ENCODE measurements at places on chromosomes 6 and 20.
A peak's percentile ranks its signal among the peaks of the same experiment; 100 is the strongest.

DNA sequence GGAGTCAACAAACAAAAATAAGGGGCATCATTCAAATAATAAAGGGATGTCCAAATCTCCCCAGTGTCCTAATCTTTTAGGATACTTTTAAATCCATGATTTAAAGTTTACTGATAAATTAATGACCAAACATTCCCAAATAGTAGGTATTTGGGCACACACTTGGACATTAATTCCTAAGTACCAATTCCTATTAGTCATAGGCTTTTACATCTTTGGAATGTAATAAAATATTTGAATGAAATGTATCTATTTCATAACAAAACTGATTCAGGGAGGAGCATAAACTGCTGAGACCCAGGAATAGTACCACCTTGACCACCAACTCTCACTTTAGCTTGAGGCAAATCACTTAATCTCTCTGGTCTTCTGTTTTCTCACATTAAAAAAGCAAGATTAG is 44.3 kb downstream of the VGLL2 start:
- no peak for DNase-seq

- DNase-seq = no peak
Observed at GRCh38 chr20:59945175-59945574, 5.0 kb downstream of the FAM217B start.

- DNase-seq = no peak
Observed at GRCh38 chr6:76682842-76683241, 610.4 kb upstream of the IMPG1 start.

GRCh38 chr6:84623956-84624680 is 140.3 kb downstream of the TBX18 start:
- no peak for DNase-seq

DNA sequence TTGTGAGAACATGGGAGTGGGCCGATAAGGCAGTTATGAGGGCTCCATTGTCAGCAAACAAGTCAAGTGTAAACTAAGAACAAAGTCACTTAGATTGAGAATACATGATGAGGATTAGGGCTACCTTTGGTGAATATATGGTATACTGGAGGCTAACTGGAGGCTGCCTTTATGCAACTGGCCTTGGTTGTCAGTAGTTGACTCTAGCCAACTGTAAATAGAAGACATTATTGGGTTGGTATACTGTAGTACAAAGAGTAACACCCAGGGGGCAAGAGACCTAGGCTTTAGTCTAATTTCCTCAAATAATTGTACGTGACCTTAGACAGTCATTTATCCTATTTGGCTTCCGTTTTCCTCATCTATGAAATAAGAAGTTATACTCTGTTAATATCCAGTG is 235.2 kb downstream of the ARID1B start:
- DNase-seq = no peak

GRCh38 chr20:63696628-63697356 is at the start of gene TNFRSF6B:
Gene TNFRSF6B (plus strand): TSS chr20:63696652. CDS start chr20:63696768, 116 bp downstream.
- no peak for DNase-seq

GRCh38 chr6:145349950-145350510 is 385.3 kb downstream of the EPM2A start:
- DNase-seq = no peak

DNA sequence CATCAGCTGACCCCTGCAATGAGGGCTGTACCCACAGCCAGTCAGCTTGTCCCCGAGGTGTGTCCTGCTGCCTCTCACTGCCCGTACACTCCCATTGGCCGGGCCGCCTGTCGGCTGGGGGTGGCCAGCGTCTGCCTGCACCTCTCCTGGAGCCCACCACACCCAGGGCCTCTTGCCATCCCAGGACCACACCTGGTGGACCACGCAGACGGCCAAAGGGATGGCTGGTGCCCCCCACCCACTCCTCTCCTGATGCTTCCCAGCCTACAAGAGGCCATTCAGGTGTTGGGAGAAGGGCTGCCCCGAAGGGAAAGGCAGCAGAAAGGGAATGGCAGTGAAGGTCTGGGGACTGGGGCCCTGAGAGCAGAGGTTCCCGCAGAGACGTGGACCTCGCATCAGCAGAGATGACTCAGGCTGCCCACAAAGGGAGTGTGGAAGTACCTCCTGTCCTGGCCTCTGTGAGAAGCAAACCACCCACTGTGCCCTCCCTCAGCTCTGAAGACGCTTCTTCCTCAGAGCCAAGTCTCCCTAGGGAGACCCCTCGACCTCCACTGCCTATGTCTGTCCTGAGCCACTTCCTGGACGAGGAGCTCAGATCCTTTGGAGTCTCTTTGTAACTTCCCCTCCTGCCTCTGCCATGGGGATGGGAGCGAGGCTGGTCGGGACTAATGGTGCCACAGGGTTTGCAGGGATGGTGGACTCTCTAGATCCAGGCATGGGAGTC is 60.9 kb downstream of the PYGB start:
- DNase-seq = no peak

DNA sequence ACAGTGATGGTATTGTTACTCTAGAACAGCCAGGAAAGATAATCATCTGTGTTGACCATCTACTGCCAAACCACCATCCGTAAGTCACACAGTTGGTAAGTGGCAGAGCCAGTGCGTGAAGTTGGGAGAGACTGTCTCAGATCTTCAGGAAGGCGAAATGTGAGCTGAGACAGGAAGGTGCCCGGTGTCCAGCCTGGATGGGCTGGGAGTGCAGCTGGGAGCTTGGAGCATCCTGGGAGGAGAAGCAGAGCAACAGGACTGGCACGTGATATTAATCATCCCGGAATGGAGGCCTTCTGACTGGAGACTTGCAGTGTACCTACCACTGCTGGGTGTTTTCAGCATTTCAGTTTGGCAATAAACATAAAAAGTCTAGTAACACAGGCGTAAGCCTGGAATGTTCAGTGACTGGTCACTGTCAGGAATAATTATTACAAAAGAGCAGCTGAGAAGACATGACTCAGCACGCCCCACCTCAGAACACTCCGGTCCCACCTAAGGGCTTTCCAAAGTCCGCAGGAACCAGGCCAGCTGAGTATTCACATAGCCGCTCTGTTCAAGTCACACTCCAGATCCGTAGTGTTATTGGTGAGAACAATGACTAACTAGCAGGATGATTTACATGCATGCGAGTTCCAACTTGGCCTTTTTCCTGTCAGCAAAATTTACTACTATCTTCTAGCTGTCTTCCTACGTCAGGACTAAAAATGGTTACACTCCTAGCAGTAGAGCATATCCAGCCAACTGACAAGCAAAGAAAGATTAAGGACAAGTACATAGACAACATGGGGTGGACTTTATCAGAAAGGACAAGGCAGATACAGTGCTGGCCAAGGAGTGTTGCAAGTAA is 45.1 kb upstream of the PNRC1 start:
- no peak for DNase-seq

DNA sequence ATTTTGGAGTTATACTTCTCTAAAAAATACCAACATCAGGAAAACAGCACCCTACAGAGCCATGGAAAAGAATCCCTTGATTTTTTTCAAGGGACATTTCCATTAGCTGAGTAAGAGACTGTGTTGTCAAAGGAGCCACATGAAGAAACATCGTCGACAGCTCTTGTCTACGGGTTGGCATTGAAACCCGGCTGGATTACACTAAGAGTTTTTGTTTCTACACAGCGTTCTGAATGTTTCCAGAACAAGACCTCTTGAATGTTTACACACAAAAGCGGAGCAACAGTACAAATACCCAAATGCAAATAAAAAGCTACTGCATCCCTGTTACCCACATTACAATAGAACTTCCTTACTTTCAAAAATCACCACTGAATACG is 2.4 kb upstream of the MYLK4 start:
- DNase-seq = no peak

GRCh38 chr6:72890671-72891070 is 268.8 kb downstream of the KCNQ5 start:
- DNase-seq = no peak

- DNase-seq = no peak
Observed at GRCh38 chr6:45718871-45719270, 296.8 kb downstream of the CLIC5 start.

- no peak for DNase-seq
Observed at GRCh38 chr6:50141100-50141499, 91.4 kb upstream of the DEFB112 start.

DNA sequence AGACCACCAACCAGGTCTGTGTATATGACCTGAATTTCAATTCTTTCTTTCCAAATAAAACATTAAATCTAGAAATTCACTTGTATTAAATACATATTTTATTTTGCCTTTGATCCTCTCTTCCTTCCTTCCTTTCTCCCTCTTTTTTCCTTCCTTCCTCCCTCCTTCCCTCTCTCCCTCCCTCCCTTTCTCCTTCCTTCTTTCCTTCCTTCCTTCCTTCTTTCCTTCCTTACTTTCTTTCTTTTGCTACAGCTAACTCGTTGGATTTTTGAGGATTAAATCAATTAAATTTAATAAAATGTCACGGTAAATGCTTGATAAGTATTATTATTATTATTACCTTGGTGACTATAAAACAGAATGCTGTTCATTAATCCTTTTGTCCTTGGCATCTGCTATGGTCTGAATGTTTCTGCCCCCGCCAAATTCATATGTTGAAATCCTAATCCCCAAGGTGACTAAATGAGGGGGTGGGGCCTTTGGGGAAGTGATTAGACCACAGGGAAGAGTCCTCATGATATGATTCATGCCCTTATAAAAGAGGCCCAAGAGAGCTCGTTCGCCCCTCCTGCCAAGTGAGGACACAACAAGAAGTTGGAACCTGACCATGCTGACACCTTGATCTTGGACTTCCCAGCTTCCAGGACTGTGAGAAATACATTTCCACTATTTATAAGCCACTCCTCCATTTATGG is 67.6 kb upstream of the BTBD3 start:
- DNase-seq = no peak

DNA sequence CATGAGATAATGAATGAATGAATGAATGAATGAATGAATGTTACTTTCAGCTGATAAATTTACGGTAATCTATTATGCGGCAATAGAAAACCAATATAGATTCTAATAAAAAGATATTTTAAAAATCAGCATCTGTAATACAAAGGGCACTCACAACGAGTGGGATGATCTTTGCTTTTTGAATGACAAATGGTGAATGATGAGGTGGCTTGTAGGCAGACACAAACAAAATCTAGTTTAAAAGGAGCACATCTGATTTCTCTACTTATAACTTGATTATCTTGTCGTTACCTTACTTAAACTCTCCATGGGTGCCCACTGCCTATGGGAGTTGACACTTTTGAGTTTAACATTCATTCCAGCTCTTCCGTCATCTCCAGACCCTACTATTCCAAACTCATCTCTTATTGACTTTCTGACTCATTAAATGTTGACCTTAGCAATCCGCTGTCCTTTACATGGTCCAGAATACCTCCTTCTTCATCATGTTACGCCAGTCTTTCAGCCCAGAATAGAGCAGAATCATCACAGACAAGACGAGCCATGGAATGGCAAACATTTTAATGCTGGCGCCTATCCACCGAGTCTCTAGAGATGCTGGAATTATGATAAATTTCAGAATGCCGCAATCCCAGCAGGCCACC is 41.3 kb downstream of the NHLRC1 start:
- DNase-seq = no peak

GRCh38 chr6:72626126-72626525 is 4.3 kb downstream of the KCNQ5 start:
- no peak for DNase-seq

GRCh38 chr6:122709922-122710512 is 69.5 kb upstream of the FABP7 start:
- DNase-seq = peak; percentile 21

- no peak for DNase-seq
Observed at GRCh38 chr6:94196891-94197290, 777.5 kb upstream of the EPHA7 start.

DNA sequence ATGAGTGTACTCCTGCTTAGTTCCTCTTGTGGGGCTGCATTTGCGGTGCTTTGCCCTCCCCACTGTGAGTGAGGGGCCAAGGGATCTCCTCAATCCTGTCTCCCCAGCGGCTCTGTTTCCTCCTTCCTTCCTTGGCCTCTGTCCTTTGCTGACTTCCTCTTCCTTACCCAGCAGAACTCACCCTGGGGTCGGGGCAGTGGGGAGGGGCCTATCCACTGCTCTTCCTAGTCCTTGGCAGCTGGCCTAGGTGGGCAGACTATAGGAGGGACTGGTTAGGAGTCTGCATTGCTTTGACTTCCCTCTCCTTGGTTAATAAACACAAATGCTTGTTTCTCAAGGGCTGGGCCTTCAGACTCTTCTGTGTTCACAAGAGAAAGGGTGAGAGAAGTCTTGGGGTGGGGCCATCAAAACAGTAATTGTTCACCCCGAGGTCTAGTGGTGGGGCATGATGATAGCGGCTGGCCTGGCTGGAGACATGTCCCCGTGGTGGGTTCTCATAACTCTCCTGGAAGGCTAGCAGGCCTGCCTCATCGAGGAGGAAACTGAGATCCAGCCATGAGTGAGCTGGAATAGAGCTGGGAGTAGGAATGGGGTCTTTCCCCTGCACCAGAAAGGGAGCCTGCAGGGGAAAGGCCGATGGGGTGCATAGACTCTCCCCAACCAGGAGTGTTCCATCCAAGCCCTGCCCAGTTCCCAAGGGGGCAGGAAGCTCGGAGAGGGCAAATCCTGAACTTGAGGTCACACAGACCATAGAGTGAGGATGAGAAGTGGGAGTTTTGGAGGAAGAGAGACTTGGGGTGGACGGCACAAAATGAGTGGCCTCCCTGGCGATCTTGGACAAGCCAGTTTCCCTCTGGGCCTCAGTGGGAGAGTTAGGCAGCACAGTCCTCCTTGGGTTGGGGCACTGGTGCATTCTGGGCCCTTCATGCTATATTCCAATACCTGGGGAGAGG is 12.7 kb downstream of the FAM110A start:
- no peak for DNase-seq

DNA sequence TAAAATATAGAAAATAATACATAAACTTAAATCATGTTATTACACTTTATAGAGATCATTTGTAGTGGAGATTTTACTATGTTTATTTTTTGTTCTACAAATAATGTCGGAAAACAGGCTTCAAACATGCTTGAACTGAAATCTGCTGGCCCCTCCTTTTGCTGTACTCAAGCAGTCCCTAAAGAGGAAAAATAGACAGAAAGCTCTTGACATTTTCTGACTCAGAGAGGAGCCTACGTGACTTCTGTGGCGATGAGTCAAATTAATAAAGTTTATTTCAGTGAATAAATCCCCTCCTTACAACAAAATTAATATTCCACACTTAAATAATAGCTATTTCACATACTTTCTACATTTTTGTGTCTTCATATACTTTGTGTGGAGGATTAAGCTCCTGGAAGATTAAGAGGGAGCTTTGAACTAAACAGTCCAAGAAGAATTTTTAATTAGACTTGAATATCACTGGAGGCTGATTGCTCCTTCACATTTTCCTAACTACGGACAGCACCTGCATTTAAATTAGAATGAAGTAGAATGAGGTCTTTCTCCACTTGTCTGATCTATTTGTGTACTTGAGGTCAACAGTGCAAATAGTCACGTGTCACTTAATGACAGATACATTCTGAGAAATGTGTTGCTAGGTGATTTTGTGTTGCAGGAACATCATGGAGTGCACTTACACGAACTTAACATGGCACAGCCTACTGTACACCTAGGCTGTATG is 1.7 kb upstream of the TREM1 start:
- DNase-seq = no peak

GRCh38 chr6:159969204-159969912 is 476 bp downstream of the IGF2R start:
- DNase-seq = no peak

GRCh38 chr6:28159029-28159607 is 17.4 kb downstream of the ZKSCAN8 start:
- DNase-seq = no peak
